DND-41 (cell line): ENCODE measurements at places on chromosomes 11 and 22.

GRCh38 chr11:44993971-44994704 lies 43.5 kb upstream of the TP53I11 start:
- DNase-seq, result no peak

DNA sequence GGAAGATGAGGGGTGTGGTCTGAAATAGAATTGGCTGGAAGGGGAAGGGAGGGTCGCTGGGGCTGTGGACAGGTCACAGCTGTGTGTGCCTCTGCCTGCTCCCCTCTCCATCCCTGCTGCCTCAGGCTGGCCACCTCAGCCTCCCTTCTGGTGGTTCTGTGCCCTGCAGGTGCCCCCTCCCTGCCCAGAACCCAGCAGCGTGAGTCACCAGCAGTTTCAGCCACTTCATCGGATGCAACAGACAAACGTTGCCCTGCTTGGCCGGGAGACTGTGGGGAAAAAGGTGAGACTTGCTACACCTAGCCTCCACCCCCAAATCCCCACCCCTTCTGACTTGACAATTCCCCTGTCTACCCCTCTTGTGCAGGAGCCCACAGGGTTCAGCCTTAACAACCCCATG lies 21.8 kb upstream of the LRRC10B start:
- no peak for DNase-seq

DNA sequence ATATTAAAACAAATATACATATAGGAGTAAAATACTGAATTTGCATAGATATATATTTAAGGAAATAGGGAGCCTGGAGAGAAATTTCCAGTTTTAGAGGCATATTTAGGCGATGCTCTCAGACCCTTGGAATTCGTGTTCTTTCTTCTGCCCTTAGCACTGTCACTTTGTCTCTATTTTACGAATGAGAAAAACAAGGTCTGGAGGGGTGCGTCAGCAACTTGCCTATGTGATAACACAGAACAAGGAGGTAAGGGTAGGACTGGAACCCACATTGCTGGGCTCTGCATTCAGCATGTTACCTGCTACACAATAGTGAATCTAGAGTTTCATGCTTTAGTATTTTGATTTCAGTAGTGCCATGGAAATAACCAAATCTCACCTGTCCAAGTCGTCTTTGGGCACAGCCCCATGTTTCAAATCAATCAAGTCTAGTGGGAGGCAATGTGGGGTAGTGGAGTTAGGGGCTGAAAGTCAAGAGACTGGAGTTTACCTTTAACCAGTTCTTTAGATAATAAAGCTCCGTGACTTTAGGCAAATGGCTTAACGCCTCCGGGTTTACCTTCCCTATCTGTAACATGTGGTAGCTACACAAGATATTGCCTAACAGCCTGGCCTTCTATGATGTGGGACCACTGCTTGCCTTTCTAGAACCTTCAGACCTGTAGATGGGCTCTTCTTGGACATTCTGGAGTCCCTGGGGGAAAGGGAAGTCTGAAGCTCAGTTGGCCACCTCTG lies 44.8 kb upstream of the AMPD3 start:
- no peak for DNase-seq

DNA sequence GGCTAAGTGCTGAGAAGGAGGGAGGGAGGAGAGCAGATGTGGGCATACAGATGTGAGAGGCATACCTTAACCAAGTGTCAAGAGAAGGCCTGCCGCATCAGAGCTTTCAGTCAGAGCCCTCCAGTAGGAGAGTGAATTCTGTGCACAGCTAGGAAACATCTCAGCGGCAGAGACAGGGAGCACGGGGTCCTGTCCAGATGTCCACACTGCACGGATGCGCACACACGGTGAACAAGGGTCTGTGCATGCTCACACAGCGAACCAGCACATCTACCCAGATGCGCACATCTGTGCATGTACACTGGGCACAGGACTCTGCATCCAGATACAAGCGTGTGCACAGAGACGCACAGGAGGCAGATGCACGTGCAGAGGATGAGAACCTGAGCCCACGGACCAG lies 778.0 kb downstream of the BRD1 start:
- DNase-seq, result no peak

GRCh38 chr11:128731041-128731663 lies 37.3 kb downstream of the FLI1 start:
- no peak for DNase-seq

DNA sequence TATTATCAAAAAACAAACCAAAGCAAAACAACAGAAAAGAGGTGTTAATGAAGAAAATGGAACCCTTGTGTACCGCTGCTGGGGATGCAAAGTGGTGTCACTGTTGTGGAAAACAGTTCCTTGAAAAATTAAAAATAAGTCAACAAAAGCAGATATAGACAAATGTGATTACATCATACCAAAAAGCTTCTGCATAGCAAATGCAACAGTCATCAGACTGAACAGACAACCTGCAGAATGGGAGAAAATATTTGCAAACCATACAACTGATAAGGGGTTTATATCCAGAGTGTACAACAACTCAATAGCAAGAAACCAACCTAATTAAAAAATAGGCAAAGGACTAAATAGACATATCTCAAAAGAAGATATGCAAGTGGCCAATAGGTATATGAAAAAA lies 22.9 kb upstream of the CARS1 start:
- DNase-seq, result no peak

DNA sequence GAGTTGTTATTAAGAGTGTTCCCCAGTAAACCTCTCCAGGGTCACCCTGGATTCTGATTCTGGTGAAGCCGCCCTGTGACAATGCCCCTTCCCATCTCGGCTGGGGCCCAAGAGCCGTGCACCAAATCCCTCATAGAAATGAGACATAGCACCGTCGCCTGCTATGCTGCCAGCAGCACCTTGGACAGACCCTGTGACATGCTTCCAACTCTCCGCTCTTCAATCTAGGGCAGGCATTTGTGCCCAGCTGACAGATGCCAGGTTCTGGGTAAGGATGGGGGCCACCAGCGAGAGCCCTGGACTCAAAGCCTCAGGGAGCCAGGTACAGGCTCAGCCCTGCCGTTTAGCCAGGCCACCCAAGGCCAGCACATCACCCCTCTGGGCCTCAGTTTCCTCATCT lies 55.8 kb upstream of the TCF20 start:
- DNase-seq, result no peak

DNA sequence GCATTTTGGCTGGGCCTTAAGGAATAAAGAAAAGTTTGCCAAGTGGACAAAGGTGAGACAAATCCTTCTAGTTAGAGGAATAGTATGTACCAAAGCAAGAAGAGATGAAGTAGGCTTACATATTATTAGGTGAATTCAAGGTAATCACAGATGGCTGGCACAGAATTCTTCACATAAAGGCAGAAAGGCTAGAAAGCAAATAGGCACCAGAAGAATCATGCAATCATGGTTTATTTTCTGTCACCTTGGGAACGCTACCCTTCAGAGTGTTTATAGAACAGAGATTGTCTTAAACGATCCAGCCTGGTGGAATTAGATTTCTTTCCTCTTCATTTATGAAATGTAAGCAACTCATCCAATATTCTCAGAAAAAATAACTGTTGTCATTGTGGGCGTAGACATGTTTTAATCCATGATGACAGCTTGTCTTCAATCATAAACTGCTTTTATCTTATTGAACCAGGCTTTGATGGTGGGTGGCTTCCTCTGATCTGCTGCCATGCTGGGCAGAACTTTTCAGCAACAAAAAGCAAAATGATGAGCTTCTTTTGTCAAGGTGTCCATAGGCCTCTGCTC lies 49.0 kb upstream of the CSNK2A3 start:
- no peak for DNase-seq
